ENCODE measurements at places on chromosomes 2 and 18. TPM values are rescaled to one million over a fixed set of nuclear protein-coding genes. Genes with fewer than 3 reads are reported as not detected.

The EFR3B gene
- 10.6 TPM for total RNA-seq

The CCBE1 gene
- 31.6 TPM for total RNA-seq

The PIGN gene
- total RNA-seq, result 29.5 TPM

The GTF3C2 gene
- 39.8 TPM for total RNA-seq

The FBXO48 gene
- total RNA-seq, result 0.94 TPM

All from adrenal gland (tissue), 19 donors.